ENCODE measurements at places on chromosomes 1 and 21.
A peak's percentile ranks its signal among the peaks of the same experiment; 100 is the strongest.

- no peak for DNase-seq
These were observed 16.9 kb downstream of the IBA57 start for GRCh38 chr1:228182296-228183030.

DNA sequence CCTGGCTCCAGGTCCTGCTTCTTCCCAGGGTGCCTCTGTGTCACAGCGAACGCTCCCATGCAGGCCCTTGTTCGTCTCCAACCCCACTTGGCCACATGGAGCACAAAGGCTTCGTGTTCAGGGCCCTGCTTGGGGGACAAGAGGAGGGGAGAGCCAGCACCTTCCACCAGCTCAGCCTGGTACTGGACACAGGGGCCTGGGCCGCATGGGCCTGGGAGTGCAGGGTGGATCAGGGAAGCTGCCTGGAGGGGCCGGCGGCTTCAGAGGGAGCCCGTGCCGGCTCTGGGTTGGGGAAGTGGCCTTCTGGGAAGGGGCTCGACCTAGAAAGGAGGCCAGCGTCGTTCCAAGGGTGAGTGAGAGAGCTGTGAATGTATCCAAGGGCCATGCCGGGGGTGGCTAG, 53.0 kb downstream of the UMODL1 start:
- no peak for DNase-seq

DNA sequence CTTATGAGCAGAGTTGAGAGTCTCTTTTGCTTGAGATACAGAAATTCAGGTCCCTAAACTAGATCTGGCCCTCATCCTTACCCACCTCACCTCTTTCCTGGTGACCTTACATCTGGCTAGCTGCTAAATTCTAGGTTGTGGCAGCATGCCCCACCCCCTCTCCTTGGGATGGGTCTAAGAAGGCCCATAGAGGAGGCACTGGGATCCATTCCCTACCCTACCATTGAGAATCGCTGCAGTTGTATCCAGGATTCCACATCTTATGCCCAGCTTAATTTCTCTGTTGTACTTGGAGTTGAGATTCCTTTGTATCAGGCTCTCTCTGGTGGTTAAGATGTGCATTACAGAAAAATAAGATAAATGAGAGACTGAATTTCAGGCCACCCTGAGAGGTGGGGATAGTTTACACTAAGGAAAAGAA, 9.5 kb upstream of the TMEM39B start:
- peak; percentile 78 for DNase-seq

- DNase-seq, result no peak
These were observed 206.1 kb downstream of the TM2D1 start for GRCh38 chr1:61518670-61519400.

DNA sequence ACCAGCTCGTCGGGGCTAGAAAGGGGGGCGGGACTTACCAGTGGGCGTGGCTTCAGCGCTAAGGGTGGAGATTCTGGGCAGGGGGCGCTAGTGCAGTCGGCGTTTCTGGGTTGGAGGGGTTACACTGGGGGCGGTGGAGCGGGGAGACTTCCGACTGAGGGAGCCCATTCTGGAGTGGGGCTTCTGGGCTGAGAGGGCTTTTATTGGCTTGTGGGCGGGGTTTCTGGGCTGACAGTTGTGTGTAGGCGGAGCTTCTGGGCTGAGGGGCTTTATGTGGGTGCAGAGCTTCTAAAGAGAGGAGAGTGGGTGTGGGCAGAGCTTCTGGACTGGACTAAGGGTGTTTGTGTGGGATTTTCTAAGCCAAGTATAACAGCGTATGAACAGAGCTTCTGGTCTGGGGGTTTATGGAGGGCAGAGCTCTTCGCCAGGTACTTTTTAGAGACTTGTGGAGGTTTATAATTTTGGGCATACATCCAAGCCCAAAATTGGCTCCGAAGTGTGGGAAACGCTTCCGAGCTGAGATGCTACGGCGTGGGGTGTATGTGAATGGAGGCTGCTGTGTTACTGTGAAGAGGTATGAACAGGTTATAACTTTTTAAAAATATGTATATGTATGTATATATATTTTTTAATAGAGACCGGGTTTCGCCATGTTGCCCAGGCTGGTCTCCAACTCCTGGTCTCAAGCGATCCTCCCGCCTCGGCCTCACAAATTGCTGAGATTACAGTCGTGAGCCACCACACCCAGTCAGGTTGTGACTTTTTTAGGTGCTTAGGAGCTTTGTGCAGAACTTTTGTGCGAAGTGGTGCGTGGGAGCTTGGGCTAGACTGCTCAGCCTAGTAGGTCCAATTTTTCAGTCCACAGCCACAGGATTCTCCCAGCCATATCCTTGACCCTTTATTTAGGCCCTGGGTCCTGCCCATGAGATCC, 825 bp downstream of the TMEM39B start:
- no peak for DNase-seq

GRCh38 chr1:55650444-55650843, 435.3 kb upstream of the USP24 start:
- DNase-seq, result no peak

DNA sequence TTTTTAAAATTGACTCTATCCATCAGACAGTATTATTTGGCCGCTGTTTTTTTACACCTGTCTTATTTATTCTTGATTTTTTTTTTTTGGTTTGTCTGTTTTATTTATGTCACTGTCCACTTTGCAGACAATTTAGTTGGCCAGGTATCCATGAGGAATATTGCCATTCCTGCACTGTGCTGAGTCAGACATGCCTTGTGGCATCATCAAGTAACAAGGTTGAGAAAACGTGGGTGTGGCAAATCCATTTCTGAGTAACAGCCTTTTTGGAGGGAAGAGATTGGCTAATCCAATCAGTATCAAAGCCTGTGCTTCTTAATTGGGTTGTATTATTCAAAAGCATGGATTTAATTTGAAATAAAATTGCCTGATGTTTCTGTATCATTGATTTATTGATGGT, 463.1 kb downstream of the USP25 start:
- DNase-seq, result no peak

GRCh38 chr1:89928506-89928905, 66.4 kb upstream of the ZNF326 start:
- DNase-seq, result no peak

DNA sequence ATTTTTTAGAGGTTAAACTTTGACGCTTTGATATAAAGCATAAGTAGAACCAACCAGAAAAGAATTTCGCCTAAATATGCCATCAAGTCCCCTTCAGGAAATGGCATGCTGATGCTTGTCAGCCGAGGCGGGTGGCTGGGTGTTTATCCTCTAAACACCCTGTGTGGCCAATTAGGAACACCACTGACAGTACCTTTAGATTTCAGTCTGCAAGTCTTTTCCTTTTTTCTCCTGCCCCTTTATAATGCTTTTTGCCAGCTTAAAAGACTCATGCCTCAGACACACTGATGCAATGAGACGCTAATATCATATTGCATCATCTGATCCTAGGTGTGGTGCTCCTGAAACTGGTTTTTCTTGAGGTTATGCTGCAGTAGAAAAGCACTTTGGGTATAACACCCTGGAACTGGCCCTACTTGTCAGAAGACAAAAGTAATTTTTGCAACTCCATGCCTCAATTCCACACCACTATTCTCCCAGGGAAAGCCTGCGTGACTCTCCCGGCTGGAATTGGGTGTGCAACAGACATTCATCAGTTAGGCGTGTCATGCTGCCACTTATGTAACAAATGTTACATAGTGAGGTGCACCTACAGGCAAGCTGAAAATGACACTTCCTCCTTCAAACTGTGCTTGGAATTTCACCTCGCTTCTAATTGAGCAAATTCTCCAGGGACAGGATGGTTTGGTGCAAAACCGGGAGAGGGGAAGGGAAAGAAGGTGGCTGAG, 2.0 kb upstream of the RCC2 start:
- no peak for DNase-seq

DNA sequence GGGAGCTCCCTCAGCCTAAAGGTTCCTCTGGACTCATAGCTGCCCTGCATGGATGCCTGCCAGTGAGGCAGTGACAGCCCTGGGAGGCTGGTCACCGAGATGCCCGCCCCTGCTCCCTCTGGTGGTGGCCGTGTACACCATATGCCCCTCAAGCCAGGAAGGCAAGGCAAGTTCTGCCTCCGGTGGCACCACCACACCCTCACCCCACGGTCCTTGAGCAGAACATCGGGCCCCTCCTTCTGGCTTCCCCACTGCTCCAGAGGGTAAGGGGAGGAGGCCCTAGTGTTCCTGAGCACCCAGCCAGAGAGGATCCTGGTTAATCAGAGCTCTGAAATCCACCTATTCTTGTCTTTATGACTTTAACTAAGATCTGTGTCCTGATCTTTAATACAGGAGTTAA, 1.5 kb upstream of the S100A14 start:
- no peak for DNase-seq

GRCh38 chr1:115807723-115808122, 33.2 kb downstream of the NHLH2 start:
- DNase-seq, result peak; percentile 74

- no peak for DNase-seq
These were observed 117.6 kb downstream of the CASZ1 start for GRCh38 chr1:10678852-10679251.

DNA sequence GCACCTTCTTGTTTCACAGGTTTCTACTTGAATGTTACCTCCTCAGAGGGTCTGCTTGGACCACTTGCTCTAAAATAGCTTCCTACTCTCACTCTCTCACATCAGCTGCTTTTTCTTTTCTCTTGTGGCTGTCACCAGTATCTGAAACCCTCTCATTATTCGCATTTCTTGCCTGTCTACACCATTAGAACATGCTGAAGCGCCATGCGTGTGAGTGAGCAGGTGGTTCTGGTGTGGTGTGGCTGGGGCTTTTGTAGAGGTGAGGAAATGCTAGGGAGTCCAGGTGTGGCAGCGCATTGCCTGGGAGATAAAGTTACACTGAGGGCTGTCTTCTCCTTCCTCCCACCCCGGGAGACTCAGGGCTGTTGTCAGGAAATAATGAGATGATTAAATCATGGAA, 4.1 kb downstream of the ZNF362 start:
- no peak for DNase-seq

DNA sequence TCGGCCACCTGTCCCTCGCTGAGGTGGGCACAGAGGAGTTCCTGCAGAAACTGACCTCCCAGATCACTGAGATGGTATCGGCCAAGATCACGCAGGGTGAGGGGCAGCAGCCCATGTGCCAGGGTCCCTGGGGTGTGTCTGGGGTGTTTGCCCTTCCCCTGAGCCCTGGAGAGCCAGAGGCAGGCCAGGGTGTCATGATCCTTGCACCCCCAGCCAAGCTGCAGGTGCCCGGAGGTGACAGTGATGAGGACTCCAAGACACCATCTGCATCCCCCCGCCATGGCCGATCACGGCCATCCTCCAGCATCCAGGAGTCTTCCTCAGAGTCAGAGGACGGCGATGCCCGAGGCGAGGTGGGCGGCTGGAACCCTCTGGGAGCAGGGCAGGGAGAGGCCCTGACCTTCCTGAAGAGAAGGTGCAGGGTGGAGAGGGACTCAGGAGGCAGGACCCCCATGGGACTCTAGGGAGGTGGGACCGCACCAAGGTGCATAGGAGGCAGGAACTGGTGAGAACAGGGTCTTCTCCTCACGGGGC, 69.5 kb downstream of the TRIM11 start:
- no peak for DNase-seq

DNA sequence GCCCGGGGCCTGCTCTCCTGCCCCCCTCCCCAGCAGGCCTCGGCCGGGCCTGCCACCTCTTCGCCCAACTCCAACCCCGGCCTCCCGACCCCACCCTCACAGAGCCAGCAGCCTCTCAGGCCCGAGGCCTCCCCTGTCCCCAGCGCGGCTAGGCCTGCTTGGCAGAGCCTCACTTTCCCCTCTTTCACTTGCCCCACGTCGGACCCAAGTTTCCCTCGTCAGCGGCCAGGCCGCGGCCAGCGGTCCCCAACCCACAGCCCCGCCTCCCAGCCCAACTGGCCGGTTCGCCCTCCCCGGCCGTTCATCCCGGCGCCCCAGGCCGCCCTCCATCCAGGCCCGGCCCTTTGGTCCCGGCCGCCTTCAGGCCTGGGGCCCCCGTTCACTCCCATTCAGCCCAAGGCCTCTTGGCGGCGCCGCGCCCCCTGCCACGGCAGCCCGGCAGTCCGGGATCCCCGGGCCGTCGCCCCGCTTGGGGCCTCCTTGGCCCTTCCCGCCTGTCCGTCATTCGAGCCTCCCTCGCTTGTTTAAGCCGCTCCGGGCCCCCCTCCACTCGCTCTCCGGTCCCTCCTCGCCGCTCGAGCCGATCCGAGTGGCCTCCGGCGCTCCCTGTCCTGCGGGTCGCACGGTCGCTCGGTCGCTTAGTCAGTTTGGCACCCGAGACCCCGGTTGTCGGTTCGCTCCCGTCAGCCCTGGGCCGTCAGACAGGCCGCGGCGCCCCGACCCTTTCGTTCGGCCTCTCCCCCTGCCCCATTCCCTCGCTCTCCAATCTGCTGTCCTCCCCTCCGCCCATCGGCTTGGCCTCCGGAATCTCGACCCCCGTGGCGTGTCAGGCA, 1.4 kb downstream of the LRRC41 start:
- DNase-seq, result peak; percentile 40

GRCh38 chr1:244730153-244730933, 77.4 kb downstream of the DESI2 start:
- DNase-seq, result peak; percentile 14

GRCh38 chr1:12276225-12276624, 46.4 kb downstream of the VPS13D start:
- DNase-seq, result no peak

DNA sequence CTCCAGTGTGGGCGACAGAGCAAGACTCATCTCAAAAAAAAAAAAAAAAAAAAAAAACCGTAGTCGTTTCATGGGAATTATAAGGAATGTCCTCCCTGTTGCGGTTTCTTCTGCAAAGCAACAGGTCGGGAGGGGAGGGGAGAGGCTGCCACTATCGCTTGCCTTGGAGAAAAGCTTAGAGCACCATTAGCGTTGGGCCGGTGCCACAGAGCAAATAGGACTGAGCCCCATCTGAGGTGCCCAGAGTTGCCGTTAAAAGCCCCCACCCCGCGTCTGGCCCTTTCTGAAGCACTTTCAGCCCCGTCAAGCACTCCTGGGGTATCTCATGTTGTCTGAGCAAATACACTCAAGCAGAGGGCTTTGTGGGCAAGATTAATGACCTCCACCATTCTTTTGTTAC, 2.2 kb downstream of the RIPPLY3 start:
- no peak for DNase-seq

DNA sequence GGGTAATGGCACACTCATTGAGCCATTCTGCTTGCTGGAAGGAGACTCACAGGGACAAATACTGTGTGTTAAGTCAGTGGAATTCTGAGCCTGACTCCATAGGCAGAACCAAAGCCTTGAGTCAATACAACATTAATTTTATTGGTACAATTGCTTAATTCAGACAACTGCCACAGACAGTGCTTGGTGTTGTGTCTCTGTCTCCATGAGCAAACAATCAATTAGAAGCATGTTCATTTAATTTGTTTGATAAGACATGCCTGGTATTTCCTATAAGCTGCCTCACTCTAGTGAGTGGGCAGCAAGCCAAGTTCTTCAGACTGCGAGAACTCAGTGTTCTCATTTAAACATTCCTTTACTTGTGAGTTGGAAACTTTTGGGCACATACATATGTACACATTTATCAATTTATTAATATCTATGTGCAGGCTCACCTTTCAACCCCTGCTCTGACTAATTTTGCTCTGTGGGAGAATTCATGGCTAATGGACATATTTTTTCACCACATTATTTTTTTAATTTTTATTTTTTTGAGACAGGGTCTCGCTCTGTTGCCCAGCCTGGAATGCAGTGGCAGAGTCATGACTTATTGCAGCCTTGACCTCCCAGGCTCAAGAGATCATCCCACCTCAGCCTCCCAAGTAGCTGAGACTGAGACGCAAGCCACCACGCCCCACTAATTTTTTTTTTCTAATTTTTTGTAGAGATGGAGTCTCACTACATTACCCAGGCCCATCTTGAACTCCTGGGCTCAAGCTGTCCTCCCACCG, 4.5 kb upstream of the SRSF10 start:
- no peak for DNase-seq

Measured in globus pallidus (tissue), 1 donor.